ENCODE measurements at places on chromosomes 16 and 17. TPM values are rescaled to one million over a fixed set of nuclear protein-coding genes. Genes with fewer than 3 reads are reported as not detected.

SALL1 gene
- 17.4 TPM for total RNA-seq

CD300LF gene
- total RNA-seq, result not detected

ITGAL gene
- total RNA-seq, result not detected

ZNF385C gene
- total RNA-seq, result 0.07 TPM

GRAP gene
- total RNA-seq, result 0.29 TPM

MILR1 gene
- 1.2 TPM for total RNA-seq

ERN2 gene
- 0.35 TPM for total RNA-seq

MT1H gene
- 15.4 TPM for total RNA-seq

ARHGAP27 gene
- 29.4 TPM for total RNA-seq

DNA sequence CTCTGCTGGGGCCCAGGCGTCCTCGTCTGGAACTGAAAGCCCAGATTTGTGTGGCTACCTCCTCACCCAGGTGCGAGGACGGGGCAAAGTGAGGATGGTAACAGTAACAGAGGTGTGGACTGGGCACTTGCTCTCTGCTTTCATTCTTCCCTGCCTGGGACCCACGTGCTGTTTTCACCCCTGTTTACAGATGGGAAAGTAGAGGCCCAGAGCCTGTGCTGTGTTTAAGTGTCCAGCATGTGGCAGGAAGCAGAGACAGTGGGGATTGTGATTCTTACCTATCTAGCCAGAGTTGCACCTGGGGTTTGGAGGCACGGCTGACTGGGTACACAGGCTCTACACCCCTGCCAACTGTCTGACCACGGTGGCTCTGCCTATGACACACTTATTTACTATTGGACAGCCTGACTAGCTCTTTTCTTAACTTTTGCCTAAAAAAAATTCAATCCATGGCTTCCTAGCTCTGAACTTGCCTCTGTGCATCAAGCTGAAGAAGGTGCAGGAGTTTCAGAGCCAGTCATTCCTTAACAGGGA is 155.4 kb downstream of the CLEC16A start:
- DNase-seq, result no peak

DNA sequence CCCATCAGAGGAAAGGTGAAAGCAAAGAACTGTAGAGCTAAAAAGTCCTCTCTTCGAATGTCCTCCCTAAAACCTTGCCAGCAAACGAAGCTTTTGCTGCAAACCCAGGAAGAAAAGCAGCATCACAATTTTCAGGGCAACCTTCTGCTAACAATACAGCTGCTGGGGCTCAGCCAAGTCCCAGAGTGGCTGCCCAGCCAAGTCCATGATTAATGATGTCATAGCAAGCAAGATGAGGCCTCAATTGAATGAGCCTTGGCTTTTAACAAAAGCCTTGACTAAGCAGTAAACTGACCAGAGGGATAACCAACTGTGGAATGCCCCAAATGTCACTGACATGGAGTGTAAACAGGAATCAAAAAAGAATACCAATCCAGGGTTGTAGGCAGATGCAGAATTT is 342.7 kb downstream of the PMP22 start:
- no peak for DNase-seq

DNA sequence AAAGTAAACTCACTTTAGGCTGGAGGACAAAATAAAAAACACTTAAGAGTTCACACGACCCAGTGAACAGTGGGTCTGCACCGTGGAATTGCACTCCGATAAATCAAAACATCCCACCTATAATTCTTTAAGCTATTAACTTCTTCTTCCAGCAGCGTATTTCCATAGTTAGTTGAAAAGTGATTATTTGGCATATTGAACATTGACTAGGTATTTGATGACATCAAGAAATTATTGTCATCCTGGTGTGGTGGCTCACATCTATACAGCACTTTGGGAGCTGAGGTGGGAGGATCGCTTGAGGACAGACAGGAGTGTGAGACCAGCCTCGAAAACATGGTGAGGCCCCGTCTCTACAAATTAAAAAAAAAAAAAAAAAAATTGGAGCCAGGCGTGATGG is 23.4 kb downstream of the IGF2BP1 start:
- no peak for DNase-seq

- DNase-seq, result no peak
Observed at GRCh38 chr17:21140911-21141310, 14.1 kb downstream of the DHRS7B start.

DNA sequence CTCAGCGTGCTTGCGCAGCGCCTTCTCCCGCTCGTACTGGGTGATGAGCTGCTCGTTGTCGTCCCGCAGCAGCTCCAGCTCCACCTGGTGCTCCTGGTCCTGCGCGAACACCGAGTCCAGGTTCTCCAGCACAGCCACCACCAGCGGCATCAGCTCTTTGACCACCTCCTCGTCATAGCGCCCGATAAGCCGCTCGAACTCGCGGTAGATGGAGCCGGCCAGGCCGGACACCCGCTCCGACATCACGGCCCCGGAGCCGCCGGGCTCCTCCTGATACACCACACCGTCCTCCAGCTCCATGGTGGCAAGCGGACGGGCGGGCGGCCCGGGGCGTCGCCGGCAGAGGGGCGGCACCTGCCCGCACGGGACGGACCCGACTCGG is 320 bp downstream of the SPAG9 start:
- DNase-seq, result no peak

DNA sequence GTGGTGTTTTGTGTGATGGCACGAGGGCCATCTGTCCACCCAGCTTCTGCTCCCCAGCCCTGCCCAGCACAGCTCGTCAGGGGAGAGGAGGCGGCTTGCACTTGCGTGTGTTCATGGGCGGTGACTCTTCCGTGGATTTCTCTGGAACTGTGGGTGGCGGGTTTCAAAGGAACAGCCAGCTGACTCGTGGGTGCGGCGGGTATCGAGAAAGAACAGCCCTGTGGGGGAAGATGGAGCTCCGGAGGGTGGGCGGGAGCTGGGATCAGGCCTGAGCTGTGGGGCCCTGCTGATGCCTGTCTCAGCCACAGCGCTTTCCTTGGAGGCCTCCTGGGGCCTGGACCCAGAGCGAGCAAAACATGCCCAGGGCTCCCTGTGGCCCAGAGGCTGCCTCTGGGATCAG is 13.2 kb downstream of the NAGPA start:
- DNase-seq, result no peak

- DNase-seq, result no peak
Observed at GRCh38 chr16:483341-484075, 44.0 kb upstream of the CAPN15 start.

GRCh38 chr17:79835953-79836509 is 3.2 kb downstream of the CBX4 start:
- no peak for DNase-seq

DNA sequence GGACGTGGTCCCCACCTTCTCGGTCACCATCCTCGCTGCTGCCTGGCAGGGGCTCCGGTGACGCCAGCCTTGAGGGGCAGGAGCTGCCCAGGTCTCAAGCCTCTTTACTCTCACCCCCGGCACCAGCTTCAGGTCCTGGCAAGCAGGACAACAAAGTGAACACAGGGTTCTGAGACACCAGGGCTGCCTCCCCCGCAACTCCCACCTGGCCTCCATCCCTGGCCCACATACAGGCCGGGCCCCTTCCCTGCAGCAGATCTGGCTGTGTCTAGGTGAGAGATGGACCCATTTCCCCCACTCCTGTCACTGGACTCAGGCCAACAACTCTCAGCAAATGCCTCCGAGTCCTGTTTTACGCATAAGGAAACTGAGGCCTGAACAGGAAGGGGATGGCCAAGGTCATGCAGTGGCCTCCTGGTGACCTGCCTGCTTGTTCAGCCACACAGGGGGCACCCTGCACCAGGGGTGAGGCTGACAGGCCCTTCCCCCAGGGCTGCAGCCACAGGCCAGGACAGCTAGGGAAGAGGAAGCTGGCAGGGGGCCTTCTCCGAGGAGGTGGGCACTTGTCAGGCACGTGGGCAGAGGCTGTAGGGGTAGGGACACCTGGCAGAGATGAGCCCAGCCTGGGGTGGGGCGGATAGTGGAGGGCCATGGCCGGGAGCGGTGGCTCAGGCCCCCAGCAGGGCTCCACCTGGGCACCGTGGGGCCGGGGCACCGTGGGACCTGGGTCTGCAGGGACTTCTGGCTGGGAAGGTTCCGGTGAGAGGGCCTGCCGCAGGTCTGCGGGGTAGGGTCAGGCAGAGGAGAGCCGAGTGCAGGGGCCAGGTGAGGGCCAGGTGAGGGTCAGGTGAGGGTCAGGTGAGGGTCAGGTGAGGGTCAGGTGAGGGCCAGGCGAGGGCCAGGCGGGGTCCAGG is 46.7 kb upstream of the PVALEF start:
- no peak for DNase-seq

DNA sequence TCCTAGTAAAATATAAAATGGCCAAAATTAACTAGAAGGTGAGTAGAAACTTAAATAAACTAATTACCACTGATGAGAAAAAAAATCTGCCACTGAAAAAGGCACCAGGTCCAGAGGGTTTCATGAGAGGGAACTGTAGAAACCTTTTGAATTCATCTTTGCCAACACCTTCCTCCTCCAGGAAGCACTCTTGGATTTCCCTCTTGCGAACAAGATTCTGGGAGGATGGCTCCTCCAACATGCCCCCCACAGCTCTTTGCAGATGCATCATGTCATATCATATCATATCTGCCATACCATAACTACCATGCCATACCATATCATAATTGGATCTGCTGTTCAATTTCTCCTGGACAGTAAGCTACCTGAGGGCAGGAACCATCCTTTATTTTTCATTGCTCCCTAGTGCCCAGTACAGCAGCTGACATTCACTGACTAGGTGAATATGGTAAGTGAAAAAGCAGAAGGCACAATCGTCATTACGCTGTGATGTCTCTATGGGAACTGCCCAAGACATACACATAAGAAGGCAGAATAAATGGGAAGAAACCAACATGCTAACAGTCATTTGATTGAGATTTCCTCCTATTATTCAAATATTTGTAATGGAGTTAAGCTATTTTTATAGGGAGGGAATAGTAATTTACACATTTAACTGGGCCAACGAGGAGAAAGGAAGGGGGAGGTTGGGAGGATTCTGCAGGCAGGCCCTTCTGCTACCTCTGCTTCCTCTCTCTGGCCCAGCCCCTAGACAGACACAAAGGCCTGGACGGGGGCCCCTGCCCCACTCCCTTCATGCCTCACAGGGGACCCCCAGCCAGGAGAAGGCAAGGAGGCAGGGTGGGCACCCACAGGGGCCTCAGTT is 110.1 kb upstream of the SMURF2 start:
- no peak for DNase-seq

DNA sequence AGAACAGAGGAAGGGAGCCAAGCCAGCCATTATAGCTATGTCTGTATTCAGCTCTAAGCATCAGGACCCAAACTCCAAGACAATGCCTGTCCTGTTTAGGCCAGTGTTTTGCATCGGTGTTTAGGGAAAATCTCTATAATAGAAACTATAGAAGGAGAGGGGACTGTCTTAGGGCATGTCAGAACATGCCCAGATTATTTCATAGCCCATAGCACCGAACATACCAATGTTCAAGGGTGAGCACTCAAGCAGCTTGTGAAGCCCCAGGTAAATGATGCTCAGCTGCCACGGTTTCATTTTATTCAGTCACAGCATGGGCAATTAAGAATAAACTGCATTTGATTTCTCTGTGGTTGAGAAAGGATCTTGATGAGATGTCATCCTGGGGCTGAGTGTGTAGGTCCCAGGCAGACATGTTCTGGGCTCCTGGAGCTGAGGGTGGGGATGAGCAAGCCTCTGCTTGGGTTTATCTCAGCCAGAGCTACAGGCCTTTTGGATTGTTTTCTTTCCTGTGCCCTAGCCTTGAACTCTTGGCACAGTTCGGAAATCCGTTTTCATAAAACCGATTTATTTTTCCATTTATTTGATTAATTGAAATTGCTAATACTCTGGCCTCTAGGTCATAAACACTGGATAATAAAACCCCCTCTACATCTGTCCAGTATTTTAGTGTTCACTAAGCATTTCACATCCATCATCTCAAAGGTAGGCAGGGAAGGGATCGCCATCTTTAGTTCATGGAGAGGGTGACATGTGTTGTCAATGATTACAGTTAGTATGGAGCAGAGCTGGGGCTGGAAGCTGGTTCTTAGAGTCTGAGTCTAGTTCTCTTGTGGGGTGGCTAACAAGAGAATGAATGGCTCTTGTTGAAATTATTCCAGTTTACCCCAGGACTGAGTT is 290.7 kb upstream of the ASIC2 start:
- DNase-seq, result no peak

DNA sequence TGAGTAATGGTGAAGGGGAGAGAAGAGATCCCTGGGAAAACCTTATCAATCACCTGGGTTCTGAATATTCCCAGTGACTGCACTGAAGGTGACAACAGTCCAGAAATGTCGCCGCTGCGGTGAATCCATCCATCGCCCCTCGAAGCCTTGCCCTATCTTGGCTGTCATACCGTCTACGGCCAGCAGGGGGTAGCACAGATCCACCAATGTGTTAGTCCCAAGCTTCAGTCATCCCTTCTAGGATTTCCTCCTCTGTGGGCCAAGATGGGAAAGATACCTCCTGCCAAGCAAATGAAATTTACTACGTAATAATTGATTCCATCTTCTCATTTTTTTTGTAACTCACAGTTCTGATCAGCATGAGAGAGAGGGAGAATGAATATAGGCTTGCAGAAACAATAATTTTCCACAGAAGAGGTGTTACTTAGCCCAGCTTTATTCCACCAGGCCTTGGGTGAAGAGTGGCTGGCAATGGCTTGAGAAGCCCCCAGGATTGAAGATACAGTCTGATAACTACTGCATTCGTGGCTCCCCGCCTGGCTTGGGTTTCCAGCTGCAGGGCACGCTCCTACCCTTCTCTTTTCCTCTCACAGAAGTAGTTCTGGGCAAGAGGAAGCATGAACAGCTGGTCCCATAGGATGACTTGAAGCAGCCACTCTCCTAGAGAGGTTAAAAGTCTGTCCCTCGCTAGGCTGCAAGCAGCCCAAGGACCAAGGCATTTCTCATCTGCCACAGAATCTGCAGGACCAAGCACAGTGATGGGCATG is 2.6 kb upstream of the FMNL1 start:
- DNase-seq, result no peak

DNA sequence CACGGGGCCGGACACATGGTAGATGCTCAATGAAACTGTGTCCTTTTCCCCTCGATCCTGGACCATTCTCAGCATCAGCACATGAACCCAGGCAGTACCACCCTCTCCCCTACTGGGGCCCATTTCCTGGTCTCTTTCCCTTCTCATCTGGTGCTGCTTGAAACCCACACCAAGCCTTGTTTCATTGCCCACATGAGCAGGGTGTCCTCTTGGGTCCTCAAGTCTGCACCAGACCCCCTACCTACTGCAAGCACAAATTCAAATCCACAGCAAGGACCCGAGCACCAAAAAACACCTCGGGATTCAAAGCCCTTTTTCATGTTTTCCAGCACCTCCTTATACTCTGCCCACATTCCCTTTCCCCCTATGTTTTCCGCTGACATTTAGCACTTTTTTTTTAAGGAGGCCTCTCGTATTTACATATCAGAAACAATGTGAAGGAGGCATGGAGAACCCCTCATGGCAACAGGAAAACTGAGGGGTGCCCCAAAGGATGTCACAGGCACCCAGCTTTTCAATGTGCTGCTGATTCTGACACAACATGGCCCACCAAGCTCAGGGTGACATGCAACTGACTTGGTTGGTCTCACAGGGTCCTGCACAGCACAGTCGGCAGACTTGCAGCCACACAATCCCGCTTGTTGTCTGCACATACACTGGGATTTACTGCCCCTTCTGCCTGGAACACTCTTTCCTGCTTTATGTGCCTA is 4.6 kb upstream of the CCL1 start:
- no peak for DNase-seq

- no peak for DNase-seq
Observed at GRCh38 chr16:68279726-68280558, 15.6 kb downstream of the SLC7A6 start.

Data from epithelial cell of proximal tubule (primary cell).